ENCODE measurements at places on chromosomes 12 and 14.

DNA sequence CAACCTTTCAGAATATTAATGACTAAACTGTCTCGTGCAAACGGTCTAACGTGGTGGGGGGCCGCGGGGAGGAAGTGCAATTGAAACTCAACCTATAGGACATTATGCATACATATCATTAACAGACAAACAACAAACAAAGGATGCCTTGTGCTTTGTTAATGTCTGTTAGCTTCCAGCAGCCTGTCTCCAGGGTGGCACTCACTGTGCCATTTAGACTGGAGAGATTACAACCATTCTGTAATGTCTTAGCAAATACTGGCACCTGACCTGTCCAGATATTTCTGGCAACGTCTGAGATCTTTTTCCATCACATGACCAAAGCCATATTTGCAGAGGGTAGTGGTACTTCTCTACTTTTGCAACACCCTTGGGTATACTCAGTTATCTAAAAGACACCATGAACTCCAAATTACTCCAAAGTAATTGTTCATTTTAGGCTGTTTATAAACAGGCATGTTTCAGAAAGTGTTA is 11.6 kb downstream of the BHLHE41 start:
- no peak for DNase-seq

DNA sequence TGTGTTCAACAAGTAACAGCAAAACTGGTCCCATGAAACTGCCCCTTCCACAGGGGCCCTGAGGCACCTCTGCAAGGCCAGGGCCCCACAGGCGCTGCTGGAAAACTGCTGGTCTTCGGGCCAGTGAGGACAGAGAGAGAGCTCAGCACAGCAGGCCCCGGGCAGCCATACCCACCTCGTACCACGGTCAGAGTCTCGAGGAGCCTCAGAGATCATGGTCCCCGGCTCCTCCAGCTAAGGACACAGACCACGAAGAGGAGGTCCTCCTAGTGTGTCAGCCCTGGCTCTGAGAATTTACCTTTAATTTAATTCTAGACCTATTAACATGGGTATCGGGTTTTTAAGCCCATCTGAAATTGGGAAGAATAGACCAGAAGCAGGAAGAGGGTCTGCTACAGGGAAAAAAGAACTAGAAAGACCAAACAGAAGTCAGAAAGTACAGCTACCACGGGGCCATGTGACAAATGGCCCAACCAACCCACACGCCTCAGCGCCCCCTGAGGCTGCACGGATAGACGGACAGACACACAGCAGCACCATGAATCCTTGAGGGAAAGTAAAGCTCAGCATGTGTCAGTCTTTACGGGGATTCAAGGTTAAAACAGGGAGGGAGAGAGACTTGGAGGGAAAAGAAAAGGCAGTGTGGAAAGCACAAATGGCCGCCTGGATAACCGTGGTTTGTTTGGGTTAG is 22.9 kb downstream of the ANKRD9 start:
- DNase-seq = no peak

DNA sequence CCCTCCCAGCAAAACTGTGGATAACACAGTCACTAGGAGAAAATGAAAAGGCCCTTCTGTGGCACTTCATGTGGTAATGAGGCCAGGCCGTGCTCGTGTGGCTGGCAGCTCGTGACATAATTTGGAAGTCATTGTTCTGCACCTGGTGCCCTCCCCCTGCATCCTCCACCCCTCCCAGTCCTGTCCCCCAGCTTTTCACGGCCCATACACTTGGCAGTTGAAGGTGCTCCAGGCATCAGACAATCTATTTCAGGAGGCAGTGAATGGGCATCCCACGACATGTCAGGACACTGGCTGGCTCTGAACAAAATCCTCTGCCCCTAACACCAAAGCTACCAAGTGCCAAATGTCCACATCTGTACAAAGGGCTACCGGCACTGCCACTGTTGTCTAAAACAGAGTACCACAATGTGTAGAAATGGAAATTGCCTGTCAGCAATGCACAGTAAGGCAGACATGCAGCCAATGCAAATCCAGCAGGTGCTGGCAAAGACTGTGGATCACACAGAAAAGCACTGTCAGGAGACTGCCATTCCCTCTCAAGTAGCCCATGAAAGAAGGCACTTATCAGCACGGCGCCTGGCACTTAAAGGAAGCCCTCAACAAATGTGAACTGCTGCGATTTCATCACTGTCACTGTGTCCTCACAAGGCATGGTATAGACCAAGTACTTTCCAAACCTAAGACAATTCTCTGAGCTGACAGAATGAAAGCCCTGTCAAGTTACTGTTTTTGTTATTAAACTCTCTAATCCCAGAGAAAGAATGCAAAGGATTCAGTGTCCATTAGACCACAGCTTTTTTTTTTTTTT is 39.1 kb downstream of the CORO1C start:
- no peak for DNase-seq

DNA sequence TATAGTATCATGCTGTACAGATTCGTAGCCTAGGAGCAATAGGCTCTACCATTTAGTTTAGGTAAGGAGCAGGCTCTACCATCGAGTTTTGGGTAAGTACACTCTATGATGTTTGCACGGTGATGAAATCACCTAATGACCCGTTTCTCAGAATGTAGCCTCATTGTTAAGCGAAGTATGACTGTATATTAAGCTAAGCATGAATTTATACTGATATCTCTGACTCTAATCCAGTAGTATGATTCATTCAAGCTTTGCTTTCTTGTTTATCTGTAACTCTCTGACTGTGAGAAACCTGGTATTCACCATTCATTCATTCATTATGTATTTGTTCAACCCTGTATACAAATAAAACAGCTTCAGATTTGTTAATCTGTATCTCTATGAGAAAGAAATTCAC is 283.9 kb upstream of the PRICKLE1 start:
- DNase-seq = no peak

DNA sequence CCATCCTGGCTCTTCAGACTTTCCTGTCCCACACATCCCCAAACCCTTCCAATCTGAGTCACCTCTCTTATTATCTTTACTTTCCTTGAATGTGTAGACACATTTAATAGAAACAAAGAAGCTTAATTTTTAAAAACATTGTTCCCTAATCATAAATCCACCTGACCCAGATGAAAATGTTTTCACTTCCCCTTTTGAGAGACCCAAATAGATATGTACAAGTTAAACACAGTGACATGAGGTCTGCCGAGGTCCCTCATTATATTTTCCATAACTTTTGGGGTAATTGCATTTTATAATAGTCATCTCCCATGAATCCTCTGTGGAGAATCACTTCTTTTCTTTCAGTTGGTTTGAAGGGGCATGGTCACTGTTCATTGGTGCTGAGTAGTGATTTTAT is 191.1 kb downstream of the GRIN2B start:
- DNase-seq = no peak

DNA sequence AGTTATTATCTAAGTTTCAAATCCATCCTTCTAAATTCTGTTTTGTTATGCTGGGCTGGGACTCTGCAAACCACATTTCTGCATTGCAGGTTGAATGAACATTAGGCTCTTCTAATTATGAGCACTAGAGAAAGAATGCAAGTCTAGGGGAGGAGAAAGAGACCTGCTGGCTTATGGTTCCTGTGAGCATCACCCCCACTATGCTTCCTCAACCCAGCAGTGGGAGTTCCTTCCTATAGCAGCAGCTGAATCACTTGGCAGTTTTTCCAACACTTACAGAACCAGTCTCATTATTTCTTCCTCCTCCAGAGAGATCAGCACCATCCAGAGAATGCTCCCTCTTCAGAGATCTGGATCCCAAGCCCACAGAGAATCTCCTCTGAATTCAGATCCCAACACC is 297.7 kb upstream of the CLEC14A start:
- DNase-seq = no peak

DNA sequence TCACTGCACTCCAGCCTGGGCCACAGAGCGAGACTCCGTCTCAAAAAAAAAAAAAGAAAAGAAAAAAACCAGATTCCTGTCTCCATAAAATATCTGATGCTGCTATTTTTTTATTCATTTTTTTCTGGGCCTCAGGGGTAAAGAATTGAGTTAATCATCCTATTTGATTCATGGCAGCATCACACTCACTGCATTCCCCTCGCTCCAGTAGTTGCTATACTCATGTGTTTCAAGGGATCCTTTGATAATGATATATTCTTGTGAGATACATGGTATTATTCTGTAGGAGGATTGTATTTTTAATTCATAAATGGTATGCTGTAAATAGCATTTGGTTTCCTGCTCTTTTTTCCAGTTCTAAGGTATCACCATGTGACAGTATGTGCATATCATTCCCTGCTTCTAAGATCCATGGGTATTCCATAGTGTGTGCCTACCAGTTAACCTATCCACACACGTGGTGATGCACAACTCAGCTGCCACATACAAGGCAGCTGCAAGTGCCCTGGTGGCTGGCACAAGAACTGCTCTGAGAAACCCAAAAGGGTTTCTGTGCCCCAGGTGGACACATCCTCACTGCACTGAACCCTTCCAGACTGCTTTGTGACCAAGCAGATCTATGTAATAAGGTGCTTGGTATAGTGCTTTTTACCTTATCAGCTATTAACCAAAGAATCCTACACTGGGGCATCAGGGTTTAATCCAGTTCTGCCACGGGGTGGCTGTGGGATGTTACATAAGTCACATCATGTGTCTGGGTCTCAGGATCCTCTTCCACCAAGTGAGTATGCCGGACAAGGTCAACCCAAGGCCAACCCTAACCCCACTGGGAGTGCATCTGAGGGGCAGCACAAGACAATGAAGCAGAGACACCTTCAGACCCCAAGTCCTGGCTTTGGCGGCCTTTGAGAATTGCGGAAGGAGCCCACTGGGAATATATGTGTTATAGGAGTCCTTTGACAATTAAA is 74.6 kb downstream of the ZFP36L1 start:
- DNase-seq = no peak

- DNase-seq = no peak
These were observed 16.1 kb downstream of the NTN4 start for GRCh38 chr12:95774311-95775045.

GRCh38 chr12:64186789-64187188 is 35.3 kb downstream of the KICS2 start:
- DNase-seq = no peak

- DNase-seq = no peak
These were observed 709 bp downstream of the HAL start for GRCh38 chr12:95995238-95996031.

GRCh38 chr12:119842380-119842779 is 34.7 kb downstream of the CIT start:
- no peak for DNase-seq

DNA sequence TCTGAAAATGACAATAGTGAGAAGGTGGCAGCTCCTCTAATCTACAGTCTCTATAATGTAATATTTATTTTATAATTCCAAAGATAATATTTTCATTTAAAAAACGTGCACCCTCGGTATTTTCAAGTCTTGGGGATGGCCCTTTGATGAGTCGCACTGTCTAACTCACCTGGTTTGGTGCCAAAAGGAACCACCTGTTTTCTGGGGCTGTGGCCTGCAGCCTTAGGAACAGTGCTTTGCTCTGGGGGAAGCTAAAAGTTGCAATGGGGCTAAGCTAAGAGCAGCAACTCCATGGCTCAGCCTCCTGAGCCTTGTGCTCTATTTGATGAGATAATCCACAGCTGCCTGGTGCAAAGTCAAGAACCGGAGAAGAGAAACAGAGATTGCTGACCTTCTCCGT is 6.4 kb upstream of the ENDOU start:
- no peak for DNase-seq

GRCh38 chr14:46480817-46481216 is 170.8 kb downstream of the RPL10L start:
- DNase-seq = no peak

- DNase-seq = no peak
These were observed 16.9 kb downstream of the OR6S1 start for GRCh38 chr14:20624495-20625070.

DNA sequence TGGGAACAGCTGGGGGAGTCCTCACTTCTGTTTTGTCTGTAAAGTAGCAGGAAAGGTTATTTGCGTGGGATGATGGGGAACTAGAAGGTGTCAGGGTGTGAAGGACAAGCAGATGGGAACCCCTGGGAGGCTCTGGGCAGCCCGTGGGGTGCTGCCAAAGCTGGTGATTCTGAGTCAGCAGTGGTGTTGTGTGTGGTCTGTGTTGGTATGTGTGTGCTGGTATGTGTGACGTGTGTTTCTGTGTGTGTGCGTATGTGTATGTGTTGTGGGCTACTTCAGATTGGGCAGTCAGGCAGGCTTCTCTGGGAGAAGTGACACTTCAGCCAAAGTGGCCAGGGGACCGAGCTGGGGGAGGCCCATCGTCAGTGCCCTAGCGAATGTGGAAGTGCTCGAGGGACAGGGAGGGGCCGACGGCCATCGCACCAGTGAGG is 15.3 kb upstream of the BDKRB2 start:
- DNase-seq = no peak

DNA sequence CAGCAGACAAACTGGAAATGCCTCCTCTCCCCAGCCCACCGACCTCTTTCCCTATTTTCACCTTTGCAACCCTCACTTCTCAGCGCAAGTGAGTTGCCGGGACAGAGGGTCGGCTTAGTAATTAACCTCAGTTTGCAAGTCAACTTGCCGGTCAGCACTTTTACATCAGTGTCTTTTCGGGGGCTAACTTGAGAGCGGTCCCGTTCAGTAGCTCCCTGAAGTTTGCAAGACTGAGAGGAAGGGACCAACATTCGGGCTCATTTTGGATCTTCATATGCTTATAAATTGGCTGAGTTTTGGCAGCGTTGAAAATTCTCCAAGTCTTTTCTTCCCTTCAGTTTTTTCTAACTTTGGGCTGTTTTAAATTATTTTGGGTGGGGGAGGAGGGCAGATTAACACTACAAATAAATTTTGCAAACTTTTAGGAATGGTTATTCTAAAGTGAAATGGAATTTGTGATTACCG is 846 bp downstream of the BRMS1L start:
- DNase-seq = no peak

GRCh38 chr12:2681450-2682205 is 113.1 kb upstream of the FKBP4 start:
- DNase-seq = no peak

DNA sequence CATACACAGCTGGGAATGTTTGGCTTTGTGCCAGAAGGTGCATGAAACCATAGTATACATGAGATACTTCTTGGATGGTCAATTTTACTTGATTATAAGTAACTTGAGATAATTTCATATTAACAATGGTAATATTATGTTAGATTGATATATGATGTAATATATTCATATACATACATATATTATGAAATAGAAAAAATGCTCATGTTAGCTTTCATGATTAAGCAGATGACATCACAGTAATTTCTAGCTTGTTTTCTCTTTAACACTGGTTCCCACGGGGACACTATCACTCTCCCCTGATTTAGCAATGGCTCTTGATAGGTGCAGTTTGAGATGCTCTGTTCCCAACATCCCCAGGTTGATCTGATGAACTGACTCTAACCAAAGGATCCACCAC is 35.4 kb upstream of the NTF3 start:
- no peak for DNase-seq

DNA sequence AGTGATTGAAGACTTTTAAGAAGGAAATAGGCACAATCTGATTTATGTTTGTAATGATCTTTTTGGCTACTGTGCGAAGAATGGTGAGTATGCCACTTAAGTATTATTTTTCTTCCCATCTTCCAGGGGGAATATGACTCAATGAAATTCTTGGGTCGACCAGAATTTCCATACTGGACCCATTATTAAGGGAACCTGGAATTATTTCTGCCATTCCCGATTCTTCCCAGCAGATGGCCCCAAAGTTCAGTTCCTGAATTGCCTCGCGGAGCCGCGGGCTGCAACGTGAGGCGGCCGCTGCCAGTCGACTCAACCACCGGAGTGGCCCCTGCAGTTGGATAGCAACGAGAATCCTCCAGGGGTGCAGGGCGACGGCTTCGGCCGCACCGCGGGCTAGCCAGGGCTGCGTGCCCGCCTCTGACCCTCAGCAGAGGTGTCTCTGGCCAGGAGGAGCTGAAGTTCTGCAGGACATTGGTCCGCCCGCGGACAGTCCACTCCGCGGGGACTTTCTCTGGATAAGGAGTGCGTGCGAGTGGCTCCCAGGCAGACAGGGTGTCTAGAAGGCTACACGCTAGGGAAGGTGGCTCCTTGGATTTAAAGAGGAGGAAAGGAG is 628 bp upstream of the TSHR start:
- DNase-seq = peak; percentile 37

Data from activated gamma-delta T cell (primary cell).